ENCODE measurements at places on chromosomes 13 and 19.
A peak's percentile ranks its signal among the peaks of the same experiment; 100 is the strongest.

DNA sequence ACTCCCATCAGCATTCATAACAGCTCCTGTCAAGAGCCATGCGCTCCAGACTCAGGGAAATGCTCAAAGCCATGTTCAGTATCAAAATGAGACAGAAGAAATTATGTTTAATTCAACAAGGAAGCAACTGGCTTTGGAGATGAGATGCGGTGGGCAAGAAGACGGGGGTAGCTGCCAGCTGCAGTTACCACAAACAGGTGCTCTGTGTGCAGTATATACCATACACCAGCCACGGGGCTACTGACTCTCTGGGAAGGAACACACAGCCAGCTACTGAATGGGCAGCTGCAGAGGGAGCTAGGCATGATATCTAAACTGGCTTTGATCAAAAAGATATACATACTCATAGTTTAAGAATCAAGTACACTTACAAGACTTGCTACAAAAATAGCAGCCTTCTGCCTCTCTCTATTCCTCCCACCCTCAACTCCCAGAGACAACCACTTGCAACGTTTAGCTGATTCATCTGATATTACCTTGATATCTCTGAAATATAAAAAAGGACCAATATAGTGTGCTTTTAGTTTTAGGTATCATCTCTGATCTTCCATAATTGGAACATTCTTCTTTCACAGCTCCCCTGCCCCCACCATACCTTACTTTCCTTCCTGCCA lies 593.0 kb downstream of the UQCRFS1 start:
- DNase-seq = no peak

DNA sequence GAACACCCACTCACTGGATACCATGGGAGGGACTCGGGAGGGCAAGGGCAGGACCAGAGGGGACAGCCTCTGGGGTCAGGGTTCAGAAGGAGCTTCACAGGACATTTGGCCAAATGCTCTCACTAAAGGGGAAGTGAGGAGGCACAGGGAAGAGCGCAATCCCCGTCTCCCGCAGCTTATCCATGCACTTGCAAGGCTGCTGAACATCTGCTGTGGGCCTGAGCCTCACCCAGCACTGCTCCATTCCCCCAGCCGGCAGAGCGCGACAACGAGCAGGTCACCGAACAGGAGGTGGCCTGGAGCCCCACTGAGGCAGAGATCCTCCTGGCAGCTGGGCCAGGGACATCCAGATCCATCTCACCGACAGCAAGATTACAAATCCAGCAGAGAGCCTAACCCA lies 23.3 kb downstream of the ELAVL1 start:
- no peak for DNase-seq

- DNase-seq = no peak
Observed at GRCh38 chr19:46356149-46357055, 9.5 kb downstream of the PPP5C start.

- no peak for DNase-seq
Observed at GRCh38 chr19:2207991-2208860, 27.9 kb downstream of the PLEKHJ1 start.

GRCh38 chr13:23741879-23742510 lies 147.2 kb downstream of the MIPEP start:
- DNase-seq = no peak

DNA sequence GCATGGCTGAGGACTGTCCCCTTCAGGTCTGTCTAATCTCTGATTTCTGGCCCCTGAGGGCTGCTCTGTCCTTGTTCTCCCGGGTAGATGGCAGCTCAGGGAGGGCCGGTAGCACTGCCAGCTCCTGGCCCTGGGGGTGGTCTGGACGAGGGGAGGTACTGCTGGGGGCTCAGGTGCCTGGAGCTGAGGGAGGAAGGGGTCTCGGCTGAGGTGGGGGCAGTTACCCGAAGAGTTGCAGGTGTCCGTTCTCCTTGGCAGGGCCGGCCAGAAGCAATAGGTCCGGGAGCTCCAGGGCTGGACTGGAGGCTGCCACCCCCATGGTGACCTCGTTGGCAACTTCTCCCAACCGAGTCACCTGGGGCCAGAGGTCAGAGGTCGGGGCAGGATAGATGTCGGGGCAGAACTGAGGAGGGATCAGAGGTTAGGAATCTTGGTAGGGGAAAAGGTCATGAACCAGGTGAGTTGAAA lies 1.2 kb upstream of the EMC10 start:
- DNase-seq = no peak

DNA sequence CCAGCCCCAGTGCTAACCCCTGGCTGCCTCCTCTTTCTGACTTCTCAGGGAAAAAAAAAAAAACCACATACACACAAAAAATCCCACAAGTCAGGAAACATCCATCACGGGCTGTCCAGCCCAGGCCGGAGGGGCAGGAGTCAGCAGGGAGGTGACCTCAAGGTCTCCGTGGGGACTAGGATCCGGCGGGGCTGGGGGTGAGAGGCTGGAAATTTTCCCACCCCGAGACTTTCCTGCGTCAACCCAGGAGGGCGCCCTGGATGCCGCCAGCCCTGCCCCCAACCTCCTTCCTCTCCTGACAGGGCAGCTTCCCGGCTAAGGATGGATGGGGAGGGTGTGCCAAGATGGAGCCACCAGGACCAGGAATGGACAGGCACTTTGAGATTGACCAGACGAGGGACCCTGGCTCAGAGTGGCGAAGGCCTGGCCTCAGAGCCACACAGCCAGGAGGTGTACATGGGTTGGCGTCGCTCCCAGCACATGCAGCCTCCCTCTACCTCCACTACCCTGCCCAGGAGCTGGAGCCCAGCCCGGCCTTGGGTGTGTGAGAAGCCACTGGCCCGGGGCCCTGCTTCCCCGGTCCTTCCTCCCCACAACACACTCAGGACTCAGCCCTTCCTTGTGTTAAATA lies 33.3 kb downstream of the BLOC1S3 start:
- no peak for DNase-seq

DNA sequence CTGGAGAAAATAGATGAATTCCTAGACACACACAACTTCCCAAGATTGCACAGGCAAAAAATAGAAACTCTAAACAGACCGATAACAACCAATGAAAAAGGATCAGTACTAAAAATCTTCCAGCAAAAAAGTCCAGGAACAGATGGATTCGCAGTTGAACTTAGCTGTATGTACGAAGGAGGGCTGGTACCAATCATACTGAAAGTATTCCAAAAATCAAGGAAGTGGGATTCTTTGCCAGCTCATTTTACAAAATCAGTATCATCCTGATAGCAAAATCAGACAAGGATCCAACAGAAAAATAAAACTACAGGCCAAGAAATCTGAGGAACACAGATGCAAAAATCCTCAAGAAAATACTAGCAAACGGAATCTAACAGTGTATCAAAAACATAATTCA lies 6.5 kb upstream of the LILRB2 start:
- DNase-seq = no peak

GRCh38 chr13:98216711-98217285 lies 39.7 kb upstream of the RNF113B start:
- no peak for DNase-seq

GRCh38 chr19:10230861-10231611 lies at the start of gene S1PR2:
S1PR2 (minus strand) TSS chr19:10231331; CDS start chr19:10224905, 6,426 bp downstream.
- peak; percentile 58 for DNase-seq

DNA sequence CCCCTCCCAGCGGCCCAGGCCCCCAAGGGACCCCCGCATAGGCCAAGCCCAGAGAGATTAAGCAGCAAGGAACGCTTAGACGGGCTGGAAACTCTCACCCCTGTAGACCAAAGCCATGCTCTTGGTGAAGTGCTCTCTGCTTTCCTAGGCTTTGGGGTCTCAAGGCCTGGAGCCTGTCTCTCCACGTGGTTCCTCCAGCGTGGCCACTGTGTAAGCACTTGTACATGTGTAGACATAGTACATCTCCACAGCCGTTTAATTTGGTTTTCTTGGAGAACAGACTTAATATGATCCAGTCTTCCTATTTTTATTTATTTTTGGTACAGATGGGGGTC lies 1.1 kb downstream of the NUDT19 start:
- DNase-seq = no peak

- no peak for DNase-seq
Observed at GRCh38 chr13:24261566-24261965, 47.8 kb upstream of the C1QTNF9 start.

- DNase-seq = no peak
Observed at GRCh38 chr19:51799774-51800472, 5.0 kb downstream of the FPR3 start.

DNA sequence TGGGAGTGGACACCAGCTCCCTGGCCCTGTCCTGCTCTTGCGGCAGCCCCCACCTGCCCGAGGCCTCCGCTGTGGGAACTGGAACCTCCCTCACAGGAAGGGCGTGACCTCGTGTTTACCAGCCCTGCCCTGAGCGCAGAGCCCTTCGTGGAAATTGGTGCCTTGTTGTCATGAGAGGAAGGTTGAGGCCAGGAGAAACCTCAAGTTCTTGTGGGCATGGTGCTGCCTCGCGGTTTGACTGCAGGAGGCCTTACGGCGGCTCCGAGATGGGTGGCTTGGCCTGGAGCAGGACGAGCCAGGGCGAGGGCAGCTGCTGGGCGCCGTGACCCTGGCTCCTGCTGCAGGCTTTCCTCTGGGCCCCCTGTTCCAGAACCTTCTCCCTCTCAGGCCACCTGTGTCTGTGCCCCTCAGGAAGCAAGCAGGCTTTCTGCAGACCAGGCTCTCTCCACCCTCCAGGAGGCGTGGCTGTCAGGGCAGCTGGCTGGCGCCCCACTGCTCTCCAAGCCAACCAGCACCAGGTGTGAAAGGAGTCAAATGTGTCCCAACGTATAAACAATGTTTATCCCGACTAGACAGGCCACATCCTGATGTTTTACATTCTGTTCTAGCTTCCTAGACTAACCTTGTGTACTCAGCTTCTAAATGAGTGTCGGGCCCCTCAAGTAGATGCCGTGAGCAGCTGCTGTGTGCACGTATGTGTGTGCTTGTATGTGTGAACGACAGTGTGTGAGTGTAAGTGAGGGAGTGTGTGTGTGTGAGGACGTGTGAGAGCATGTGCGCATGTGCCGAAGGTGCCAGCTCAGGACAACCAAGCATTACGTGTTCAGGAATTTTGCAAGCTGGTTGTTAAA lies 10.4 kb upstream of the RASA3 start:
- no peak for DNase-seq

GRCh38 chr13:91375116-91375729 lies 23.2 kb upstream of the GPC5 start:
- DNase-seq = no peak

DNA sequence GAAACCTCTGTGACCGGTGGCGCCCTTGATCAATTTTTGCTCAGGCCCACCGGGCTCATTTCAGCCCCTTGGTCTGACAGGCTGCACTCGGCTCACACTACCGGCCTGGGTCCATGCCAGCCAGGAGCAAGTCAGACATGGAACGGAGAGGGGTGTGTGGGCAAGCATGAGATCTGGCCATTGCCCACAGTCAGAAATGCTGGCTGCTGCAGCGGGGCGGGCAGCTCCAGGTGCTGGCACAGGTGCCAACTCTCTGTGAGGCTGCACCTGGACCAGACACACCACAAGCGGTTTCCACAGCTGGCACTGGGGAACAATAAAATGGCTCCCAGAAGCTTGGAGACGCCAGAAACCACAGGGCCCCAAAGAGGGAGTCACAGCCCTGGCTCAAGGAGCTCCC lies 43.6 kb upstream of the LPAR6 start:
- no peak for DNase-seq

DNA sequence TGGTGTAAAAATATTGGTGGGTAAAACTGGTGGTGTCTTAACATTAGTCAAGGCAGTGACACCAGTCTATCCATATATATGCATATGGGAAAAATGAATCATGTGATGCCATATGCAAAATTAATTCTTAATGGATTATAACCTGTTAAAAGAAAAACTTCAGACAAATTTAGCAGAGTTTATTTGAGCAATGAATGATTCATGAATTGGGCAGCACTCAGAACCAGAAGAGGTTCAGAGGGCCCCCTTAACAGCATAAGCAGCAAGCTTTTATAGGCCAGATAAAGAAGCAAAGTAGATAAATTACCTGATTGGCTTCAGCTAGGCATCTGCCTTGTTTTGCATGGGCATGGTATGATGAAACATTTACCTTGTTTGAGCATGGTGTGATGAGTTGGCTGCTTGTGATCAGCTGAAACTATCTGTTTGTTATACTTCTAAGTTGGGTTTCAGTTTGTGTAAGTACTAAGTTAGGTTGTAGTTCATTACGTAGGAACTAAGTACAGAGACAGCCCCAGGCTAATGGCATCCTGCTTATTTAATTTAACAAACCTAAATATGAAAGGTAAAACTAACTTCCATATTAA lies 66.6 kb downstream of the DNAJC15 start:
- DNase-seq = no peak

- DNase-seq = no peak
Observed at GRCh38 chr19:50794876-50795663, 4.9 kb downstream of the ACP4 start.

DNA sequence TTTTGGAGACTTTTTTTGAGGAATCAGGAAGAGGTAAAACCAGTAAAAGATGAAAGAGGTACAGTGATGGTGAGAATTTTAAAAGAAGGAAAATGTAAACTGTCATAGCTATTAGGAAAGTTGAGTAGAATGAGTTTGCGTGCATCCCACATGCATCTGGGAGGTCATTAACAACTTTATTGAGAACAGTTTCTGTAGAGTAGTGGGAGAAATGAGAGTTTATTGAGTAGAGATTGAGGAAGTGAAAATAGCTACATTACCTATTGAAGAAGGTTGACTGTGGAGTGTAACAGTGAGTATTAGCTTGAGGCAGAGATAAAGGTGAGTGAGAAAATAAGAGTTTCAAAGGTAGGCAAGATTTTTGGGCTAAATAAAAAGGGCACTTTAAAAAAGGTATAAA lies 38.7 kb downstream of the BRCA2 start:
- DNase-seq = no peak

- DNase-seq = no peak
Observed at GRCh38 chr13:57865600-57866294, 234.2 kb downstream of the PCDH17 start.

- DNase-seq = no peak
Observed at GRCh38 chr19:48170817-48171347, 402 bp downstream of the ZSWIM9 start.

DNA sequence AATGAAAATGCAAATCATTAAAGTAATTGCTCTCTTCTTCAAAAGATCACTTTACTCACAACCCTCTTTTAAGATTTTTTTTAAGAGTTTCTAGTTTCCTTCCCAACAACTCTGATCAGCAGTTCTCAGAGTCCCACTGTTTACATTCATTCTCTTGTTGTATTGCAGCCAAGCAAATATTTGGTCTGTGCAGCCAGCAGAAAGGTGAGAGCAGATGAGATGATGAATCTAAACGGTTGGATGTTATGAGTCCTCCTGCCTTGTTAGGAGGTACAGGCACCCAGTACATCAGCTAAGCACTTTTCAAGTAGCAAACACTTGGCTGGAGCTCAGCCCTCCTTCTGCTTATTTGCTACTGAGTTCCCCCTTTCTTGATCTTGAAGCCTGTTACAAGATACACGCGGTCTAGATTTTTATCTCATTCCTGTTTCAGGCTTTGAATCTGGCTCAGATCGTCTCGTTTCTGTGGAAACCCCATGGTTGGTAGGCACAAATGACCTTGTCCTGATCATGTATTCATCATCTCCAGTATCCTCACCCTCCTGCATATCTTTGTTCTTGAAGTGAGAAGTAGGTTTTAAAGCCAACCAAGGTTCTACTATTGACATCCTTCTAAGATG lies 300.7 kb downstream of the DCT start:
- DNase-seq = peak; percentile 16
